ENCODE measurements at places on chromosomes 7 and 10. TPM values are rescaled to one million over a fixed set of nuclear protein-coding genes. Genes with fewer than 3 reads are reported as not detected.

The EPO gene
- total RNA-seq: not detected

DNA sequence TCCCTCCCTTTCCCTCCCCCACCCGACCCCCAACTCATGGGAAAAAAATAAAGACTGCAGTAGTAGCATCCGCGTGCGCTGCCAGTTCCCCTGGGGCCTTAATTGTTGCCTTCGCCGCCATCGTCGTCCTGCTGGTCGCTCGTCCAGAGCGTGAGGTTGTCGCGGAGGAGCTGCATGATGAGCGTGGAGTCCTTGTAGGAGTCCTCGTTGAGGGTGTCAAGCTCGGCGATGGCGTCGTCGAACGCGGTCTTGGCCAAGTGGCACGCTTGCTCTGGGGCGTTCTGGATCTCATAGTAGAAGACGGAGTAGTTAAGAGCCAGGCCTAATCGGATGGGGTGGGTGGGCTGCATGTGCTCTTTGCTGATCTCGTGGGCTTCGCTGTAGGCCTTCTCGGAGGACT lies 27.0 kb downstream of the HSPB1 start:
- no peak overlapping the region for H3K4me3 ChIP-seq
- no peak overlapping the region for H3K27ac ChIP-seq
- peaks cover 25% of the 10 kb centered on the region for H3K36me3 ChIP-seq
- DNase-seq: no peak
- H3K27me3 ChIP-seq: no peaks in the 10 kb centered on the region

The ZNF107 gene
- 1.0 TPM for total RNA-seq

- no peaks in the 10 kb centered on the region for H3K27me3 ChIP-seq
- no peak overlapping the region for H3K4me3 ChIP-seq
- H3K4me1 ChIP-seq: peaks cover 19% of the 10 kb centered on the region
- no peak overlapping the region for H3K27ac ChIP-seq
- H3K36me3 ChIP-seq: peaks cover 5% of the 10 kb centered on the region
Measured at GRCh38 chr7:130948822-130949221, 214.8 kb upstream of the KLF14 start.

- H3K27ac ChIP-seq: no peak overlapping the region
- peaks cover 2% of the 10 kb centered on the region for H3K4me1 ChIP-seq
- H3K27me3 ChIP-seq: no peaks in the 10 kb centered on the region
- peak; percentile 52 for DNase-seq
- H3K36me3 ChIP-seq: no peaks in the 10 kb centered on the region
Measured at GRCh38 chr7:42907316-42907715, 4.6 kb downstream of the C7orf25 start.

The LDB3 gene
- total RNA-seq: under 0.01 TPM

GRCh38 chr7:37942934-37943610 lies 22.6 kb downstream of the EPDR1 start:
- H3K27me3 ChIP-seq: no peaks in the 10 kb centered on the region
- H3K27ac ChIP-seq: no peak overlapping the region
- peak; percentile 69 for DNase-seq
- H3K4me1 ChIP-seq: peaks cover 8% of the 10 kb centered on the region
- no peak overlapping the region for H3K4me3 ChIP-seq
